CD4-positive, alpha-beta T cell treated with Interleukin-6 at 100 ng/mL for 8 hours (primary cell): ENCODE measurements at places on chromosomes 5 and 9.

- no peak for DNase-seq
Observed at GRCh38 chr9:130732793-130733221, 39.2 kb downstream of the EXOSC2 start.

GRCh38 chr5:129377504-129377903 lies 82.6 kb upstream of the ADAMTS19 start:
- no peak for DNase-seq

DNA sequence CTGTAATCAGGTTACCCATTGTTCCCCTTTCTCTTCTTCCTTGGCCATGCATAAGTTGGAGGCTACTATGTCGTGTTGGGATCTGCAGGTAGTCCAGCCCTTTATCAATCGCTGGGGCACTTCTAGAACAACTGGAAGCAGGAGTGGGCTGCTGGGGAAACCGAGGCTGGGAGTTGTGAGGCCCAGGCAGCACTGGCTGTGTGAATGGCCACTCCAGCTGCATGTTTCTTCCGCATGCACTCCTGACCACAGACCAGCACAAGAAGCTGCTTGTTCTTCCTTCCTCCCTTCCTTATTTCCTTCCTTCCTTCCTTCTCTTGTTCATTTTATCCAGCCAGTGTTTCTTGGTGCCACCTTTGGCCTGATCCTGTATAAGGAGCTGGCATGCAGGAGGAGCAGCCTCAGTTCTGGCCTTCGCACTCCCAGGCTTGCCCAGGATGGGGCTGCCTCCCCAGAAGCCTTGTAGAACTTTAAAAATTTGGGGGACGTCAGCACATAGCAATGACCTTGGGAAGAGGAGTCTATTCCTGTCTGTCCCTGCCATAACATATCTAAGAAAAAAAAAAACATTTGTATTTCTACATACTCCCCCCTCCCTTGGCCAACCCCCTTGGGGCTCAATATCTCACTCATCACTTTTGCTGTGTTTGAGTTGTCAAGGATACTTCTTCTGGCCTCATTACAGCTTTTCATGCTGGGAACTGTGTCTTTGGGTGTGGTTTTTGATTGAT lies 20.8 kb upstream of the CXCL14 start:
- no peak for DNase-seq

DNA sequence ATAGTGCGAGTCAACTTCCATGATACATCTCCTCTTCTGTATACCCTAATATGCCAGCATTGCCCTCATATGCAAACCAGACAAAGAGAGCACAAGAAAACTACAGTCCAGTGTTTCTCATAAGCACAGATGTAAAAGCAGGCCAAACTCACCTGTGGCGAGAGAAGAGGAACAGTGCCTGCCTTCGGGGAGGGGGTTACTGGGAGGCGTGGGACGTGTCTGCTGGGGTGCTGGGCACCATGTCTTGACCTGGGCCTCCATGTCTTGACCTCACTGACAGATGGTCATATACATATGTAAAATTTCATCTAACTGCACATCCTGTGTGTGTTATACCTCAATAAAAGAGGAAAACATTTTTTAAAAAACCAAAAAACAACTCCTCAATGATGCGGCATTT lies 159.3 kb upstream of the PPP1R26 start:
- DNase-seq, result no peak

- no peak for DNase-seq
Observed at GRCh38 chr5:149544028-149544420, 7.2 kb downstream of the CSNK1A1 start.

DNA sequence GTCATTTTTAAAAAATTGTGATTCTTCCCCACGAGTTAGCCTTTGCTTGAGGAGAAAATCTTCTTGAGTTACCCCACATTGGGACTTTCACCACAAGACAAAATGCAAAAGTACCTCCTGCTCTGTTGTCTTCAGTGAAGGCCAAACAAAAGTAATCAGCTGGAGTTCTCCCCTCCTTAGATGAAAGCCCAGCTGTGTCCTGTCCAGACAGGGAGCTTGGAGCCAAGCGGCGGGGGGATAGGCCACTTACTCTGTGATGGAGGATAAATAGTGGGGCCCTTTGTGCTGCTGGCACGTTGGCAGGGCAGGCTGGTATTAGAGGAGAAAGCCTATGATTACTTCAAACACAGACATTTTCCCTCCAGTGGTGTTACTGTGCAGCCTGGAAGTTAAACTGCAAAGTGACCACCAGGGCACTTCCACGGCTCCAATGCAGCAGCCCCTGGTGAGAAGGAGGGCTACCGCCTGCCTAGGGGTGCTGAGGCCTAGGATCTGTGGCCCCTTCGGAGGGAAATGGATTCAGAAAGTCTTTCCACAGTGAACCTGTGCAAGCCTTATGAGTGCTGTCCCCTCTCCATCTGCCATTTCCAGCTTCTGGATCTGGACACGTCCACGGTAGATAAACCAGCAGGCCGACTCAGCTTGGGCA lies 155.0 kb downstream of the TMEM167A start:
- DNase-seq, result no peak

DNA sequence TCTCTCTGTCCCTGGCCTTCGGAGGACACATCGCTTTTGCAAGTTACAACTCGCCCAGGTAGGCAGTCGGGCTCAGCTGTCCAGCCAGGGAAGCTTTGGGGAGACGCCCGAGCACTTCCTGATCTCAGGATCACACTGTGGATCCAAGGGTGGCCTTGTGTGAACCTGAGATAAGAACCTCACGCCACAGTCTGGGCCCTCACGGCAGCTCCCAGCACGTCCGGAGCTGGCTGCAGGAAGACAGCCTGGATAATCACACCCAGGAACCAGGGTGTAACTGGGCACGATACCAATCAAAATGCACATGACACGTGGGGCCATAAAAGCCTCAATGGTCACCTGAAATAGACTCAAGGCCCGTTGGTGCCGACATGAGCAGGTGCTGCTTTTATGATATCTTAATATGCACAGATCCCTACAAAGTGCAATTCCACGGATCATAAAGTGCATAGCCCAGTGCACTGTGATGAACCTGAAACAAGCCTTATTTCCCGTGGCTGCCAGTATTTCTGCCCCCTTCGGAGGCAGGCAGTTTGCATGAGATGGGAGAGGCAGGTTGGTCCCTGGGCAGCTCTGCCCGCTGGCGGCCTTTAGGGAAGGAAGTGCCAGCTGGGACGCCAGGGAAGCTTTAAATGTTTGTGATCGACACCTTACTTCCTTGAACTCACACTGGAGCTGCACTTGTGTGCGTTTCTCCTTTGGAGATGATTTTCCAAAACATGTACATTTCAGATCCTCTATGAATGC lies 14.5 kb downstream of the SLC6A18 start:
- DNase-seq, result no peak

- DNase-seq, result no peak
Observed at GRCh38 chr5:87260604-87261192, 7.0 kb upstream of the RASA1 start.

DNA sequence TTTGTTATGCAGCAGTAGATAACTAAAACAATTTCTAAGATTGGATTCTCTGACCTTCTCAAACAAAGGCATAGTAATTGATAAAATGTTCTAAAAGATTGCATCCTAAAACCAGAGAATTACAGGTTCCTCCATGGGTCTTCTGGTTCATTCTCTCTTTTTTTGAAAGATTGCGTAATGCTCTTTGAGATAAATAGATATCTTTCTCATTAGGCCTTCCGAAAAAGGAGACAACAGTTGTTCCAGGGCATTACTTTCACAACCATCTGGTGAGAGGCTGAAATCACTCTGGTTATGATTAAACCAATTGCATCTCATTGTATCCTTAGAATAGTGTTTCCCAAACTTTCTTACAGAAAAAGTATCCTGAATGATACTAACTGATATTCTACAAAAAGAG lies 174.7 kb upstream of the NREP start:
- DNase-seq, result no peak

DNA sequence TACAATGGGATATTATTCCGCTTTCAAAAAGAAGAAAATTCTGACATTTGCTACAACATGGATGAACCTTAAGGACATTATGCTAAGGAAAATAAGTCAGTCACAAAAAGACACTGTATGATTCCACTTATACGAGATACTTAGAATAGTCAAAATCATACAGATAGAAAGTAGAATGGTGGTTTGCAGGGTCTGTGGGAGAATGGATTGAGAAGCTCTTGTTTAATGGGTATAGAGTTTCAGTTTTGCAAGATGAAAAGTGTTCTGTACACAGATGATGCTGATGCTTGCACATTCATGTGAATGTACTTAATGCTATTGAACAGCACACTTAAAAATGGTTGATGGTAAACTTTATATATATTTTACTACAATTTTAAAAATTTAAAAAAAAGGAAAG lies 2050.7 kb upstream of the WWC1 start:
- no peak for DNase-seq

DNA sequence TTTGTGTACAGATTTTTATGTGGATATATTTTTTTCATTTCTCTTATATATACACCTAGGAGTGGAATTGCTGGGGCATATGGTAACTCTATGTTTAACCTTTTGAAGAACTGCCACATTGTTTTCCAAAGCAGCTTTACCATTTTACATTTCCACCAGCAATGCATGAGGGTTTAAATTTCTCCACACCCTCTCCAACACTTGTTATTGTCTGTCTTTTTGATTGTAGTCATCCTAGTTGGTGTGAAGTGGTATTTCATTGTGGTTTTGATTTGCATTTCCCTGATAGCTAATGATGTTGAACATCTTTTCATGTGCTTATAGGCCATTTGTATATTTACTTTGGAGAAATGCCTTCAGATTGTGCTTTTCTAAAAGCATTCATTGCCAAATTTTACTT lies 39.1 kb downstream of the YTHDC2 start:
- DNase-seq, result no peak

DNA sequence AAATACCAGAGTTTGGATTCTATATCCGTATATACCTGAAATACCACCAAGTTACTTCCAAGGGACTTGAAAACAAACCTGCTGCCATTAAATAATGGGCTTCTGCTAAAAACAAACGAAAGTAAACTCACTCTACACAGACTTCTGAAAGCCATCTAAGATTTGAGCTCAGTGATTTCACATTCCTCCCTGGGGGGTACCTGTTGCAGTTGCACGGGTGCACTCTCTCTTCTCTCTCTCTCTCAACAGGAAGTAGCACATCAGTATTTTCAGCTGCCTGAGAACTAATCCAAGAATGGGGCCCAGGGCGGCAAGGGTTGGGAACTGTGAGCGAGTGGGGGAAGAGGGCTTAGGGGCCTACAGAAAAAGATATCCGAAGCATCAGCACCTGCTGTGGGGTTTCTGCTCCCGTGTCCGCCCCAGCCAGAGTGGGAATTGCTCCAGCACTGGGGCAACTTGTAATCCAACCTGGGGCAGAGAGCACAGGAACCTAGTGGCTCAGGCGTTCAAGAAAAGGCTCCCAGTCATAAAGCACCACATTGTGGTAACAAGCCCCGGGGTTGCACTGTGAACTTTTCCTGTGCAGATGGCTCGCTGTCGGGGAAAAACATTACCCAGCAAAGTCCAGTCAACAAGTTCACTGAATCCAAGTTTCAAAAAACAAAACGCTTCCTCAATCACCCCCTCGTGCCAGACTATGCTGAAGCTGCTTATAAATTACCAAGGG lies 99.8 kb downstream of the EFNA5 start:
- DNase-seq, result peak; percentile 3

DNA sequence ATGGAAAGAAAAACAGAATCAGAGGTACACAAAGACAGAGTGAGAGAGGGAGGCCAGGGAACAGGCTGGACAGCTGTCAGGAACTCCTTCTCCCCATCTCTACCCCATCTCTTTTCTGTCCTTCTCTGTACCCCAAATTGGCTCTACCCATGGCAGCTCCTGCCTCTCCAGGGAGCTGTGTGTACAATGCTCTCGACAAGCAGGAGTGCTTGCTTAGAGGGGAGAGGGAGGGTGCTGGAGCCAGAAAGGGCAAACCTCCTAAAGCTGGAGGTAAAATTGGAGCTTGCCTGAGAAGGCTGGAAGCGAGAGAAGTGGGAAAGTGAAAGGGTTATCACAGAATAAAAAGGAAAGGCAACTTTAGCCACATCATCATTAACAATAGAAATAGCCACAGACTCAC lies 6.4 kb downstream of the TPM2 start:
- DNase-seq, result no peak

- no peak for DNase-seq
Observed at GRCh38 chr5:157594675-157595459, 19.3 kb upstream of the ADAM19 start.

GRCh38 chr5:84724683-84725082 lies 340.0 kb upstream of the EDIL3 start:
- no peak for DNase-seq

GRCh38 chr9:69637193-69637816 lies 34.9 kb downstream of the APBA1 start:
- no peak for DNase-seq

GRCh38 chr5:156927545-156927944 lies 35.5 kb downstream of the TIMD4 start:
- no peak for DNase-seq

GRCh38 chr9:113988385-113989016 lies 89.6 kb downstream of the AMBP start:
- DNase-seq, result no peak

- no peak for DNase-seq
Observed at GRCh38 chr5:390623-391491, 52.1 kb upstream of the EXOC3 start.

DNA sequence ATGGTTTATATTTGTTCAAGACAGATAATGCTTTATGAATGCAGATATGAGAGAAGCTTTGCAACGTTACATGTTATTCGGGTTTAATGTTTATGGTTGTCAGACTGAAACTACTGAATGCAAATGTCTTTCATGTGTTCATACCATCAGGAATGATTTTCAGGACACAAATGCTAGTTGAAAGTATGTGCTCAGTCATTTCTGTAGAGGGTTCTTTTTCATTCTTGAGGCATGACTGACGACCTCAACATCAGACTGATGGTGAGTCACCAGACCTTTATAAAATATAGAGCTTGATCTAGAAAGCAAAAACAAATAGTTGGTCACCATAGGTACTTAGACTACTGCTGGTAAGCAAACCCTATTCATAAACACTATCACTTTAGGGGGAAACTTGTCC lies 287.3 kb upstream of the NUDT12 start:
- DNase-seq, result no peak

- no peak for DNase-seq
Observed at GRCh38 chr5:167295681-167296005, 995.8 kb upstream of the WWC1 start.

DNA sequence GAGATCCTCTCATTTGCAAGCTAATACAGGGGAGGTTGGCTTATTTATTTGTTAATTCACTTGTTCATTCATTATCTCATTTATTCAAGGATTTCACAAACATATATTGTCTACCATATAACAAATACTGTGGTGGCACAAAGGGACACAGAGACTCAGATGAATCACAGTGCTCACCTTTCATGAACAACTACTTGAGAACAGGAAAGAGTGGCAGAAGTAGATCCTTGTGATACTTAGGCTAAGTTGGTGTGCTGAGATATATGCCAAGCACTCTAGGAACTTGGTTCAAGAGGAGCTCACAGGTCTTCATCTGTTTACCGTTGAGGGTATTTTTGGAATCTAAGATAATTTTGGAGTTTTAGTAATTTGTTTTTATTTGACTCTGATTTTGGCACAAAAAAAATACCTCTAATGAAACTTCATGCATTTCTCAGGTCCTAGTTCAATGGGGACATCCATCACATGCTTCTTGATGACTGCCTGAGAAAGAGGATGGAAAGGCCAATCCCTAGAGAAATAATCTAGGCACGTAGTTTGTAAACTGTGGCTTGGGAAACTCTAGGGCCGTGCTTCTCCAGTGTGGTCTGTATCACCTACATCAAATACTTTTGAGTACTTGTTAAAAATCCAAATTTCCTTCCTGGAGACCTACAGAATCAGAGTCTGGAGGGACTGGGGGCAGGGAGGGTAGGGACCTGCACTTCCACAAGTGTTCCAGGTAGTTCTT lies 113.3 kb downstream of the OSTF1 start:
- no peak for DNase-seq
